ENCODE measurements at places on chromosomes 4 and X.

DNA sequence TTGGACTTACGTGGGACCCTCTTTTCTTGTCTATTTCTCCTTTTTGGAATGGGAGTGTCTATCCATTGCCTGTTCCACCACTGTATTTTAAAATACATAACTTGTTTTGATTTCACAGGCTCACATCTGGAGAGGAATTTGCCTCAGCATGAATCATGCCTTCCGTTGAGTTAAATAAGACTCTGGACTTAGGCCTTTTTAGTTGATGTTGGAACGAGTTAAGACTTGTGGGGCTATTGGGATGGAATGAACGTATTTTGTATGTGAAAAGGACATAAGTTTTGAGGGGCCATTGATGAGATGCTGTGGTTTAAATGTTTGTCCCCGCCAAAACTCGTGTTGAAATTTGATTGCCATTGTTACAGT lies 66.2 kb downstream of the BEX3 start:
- DNase-seq, result no peak

GRCh38 chrX:149365061-149365460 lies 140.0 kb downstream of the IDS start:
- no peak for DNase-seq

DNA sequence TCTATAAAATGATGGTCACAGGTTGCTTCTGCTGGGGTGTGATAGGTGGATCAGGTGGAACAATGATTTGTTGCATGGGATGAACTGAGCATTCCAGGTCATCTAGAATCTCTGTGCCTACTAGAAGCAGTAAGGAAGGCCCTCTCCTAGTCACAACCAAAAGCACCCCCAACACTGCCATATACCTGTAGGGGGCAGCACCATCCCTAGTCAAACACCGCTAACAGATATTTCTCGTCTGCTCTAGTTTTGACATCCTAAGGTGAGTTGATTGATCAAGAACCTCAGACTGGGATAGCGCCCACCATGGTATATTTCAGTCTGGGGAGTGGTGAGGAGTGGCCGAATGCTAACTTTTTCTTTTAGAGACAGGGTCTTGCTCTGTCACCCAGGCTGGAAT lies 160.2 kb downstream of the NHS start:
- DNase-seq, result peak; percentile 66

DNA sequence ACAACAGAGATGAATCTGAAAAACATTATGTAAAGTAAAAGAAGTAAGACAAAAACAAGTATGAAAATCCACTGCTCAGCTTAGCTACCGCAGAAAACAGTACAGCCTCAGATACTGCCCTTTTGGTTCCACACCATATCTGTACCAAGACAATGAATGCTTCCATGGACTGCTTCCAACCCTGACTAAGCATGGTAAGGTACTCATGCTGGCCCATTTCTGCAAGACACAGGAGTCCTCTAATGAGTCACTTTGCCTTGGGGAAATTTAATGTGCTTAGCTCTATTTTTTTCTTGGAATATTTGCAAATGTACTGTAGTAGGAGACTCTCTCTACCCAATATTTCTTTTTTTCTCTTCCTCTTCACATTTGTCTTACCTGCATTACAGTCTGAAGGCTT lies 931.7 kb upstream of the HS3ST1 start:
- DNase-seq, result no peak

- no peak for DNase-seq
Observed at GRCh38 chrX:47607091-47607490, 12.6 kb downstream of the SYN1 start.

DNA sequence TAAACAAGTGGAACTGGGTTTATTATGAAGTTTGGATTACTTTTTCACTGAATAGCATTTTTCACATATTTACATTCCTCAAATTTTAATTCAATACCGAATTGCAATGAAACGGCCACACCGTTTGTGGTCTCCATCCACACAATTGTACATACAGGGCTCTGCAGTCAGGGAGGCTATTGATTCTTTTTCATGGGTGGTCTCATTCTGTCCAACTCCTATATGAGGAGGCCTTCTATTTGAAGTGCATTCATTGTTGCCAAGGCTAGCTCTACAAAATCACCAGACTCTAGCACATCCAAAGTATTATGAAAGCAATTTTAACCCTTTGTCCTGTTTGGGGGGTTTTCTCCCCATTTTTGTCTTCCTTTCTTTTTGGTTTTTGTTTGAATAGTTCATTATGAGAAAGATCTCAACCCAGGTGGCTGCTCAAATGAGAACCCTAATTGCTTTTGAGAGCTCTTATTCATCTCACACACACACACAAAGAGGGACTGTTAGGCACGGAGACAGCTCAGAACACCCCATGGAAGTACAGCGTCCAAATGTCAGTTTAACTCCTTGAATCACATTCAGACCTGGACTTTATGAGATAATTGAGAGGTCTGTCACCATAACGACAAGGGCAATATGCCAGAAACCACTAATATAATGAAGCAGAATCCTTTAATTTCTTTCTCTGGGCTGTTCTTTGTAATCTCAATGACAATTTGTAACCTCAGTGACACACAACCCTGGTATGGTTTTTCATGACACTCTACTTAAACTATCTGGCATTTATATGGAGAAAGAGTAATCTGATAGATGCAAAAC lies 79.4 kb downstream of the NLGN4X start:
- no peak for DNase-seq

GRCh38 chr4:140703463-140703862 lies 52.7 kb downstream of the TBC1D9 start:
- no peak for DNase-seq

DNA sequence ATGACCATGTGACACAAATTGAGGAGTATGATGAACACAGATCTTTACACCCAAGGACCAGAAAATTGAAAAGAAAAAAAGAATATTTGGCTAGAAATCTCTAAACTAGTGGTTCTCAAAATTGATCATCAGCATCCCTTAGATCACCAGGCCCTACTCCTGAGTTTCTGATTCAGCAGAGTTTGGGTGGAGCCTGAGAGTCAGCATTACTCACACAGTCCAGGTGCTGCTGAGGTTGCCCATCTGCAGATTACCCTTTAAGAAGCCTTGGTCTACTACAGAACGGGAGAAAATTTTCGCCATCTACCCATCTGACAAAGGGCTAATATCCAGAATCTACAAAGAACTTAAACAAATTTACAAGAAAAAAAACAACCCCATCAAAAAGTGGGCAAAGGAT lies 182.8 kb downstream of the MOSPD2 start:
- no peak for DNase-seq

DNA sequence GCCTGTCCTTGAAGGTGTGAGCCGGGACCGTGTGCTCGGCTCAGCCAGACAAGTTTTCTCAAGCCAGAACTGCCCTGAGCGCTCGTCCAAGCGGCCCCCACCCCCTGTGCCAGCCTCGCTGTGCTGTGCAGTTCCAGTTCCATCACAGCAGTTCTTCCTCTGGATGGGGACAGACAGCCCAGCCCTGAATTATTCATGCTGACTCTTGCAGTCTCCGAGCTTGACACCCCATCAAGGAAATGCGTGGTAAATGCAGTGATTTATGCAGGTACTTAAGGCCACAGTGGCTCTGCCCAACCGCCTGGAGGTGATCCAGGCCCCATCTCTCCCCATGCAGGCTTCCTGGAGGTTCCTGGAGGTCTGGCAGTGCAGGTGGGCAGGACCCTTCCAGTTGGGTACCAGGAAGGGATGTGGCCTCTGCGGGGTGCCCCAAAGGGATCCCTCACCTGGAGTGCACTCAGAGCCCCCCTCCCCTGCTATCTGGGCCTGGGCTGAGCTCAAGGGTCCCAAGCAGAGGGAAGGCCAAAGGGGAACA lies 44.8 kb upstream of the HMX1 start:
- DNase-seq, result no peak

DNA sequence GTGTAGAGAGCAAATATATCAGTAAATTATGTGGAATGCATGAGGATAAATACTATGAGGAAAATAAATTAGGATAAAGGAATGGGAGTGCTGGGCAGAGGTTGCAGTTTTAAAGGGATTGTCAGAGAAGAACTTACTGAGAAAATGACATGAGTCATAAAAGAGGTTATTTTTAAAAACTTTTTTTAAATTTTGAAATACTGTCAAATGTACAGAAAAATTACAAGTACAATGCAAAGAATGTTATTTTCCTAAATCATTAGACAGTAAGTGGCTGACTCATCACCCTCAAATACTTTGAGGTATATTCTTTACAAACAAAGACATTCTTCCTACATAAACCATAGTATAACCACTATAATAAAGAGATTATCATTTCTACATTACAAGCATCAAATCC lies 29.8 kb upstream of the H2AZ1 start:
- no peak for DNase-seq

DNA sequence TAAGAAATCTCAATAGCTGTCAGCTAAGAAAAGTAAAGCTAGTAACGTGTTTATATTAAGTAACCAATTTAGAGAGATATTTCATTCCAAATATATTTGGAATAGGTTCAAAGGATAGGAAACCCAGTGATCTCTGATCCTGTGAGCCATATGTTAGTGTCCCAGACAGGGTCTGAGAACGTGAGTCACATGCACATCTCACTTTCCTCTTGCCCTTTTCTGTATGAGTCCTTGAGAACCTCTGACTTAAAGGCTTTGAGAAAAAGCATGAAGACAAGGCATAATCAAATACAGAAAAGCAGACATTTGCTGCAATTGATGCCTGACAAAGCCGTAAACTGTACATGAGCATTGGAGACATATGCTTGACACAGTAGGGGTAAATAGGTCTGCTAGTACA lies 655.1 kb upstream of the ADGRL3 start:
- no peak for DNase-seq

DNA sequence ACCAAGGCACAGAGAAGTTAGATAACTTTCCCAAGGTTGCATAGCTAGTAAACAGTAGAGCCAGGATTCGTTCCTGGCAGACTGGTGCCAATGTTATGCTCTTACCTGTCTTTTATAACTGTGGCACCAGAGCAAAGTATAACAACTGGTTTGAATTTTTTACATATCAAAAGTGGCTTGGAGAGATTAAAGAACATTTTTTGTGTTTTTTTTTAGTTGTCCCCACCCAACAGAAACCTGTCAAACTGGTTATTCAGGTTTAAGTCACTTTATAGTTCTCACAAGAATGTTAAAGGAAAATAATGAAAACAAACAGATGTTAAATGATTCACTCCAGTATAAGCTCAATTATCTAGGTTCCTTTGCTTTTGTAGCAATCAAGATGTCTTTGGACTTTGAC lies 15.6 kb upstream of the FAM47E start:
- DNase-seq, result no peak

DNA sequence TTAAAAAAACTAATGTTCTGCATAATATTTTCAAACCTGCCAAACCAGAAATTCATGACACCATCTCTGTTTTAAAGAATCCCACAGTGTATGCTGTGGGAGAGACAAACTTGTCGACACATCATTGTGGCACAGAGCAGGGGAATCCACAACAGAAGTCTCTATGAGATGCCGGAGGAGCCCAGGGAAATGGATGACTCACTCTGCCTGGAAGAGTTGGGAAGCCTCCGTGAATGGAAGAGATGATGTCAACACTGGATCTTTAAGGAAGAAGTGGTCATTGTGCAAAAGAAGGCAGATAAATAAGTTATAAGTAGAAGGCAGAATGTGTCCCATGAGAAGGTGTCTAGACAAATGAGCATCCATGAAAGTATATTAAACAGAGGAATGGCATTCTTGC lies 595.1 kb downstream of the RAB28 start:
- DNase-seq, result no peak

- DNase-seq, result no peak
Observed at GRCh38 chrX:773292-774025, 142.9 kb downstream of the SHOX start.

- no peak for DNase-seq
Observed at GRCh38 chrX:33840176-33840575, 291.9 kb downstream of the FAM47A start.

- peak; percentile 87 for DNase-seq
Observed at GRCh38 chrX:48021026-48021900, 14.5 kb downstream of the SPACA5 start.

GRCh38 chr4:17723648-17724047 lies 57.8 kb downstream of the FAM184B start:
- no peak for DNase-seq

DNA sequence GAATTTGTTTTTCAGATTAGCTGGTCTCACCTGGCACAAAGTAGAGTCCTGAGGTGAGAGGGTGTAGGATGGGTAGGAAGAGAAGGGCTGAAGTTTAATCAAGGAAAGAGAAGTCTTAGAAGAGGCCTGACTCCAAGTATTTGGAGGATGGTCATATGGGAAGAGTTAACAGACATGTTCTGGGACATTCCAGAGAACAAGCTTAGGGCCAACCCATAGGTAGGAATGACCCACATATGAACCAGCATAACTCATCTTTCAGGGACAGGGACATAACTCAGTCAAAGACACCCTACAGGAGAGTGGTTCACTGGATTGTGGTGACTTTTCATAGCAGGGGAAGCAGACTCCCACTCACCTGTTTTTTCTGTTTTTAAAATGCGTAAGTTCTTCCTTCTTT lies 27.9 kb upstream of the ANXA5 start:
- no peak for DNase-seq

- DNase-seq, result peak; percentile 64
Observed at GRCh38 chrX:40154853-40155588, 57.3 kb upstream of the BCOR start.

DNA sequence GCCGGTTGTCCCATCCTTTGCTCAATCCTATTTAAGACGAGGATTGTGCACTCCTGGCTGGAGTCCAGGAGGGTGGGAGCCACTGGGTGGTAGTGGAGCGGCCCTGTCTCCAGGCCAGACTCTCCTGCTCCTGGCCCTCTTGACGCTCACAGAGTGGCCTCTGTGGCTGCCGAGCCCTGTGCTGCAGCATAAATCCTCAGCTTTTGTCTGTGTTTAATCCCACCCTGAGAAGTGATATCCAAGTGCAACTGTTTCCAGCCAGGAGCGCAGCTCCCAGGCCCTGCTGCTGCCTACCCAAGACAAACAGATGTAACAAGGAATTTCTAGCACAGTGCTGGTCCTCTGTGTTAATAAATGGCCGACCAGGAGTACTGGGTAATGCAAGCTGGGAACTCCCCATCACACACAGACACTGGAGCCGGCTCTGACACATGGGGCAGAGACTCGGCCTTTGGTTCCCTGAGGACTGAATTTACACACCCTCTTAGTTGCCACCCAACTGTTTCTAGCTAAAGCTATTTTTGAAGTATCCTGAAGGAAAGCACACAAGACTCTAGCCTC lies 85.3 kb downstream of the GATB start:
- no peak for DNase-seq

GRCh38 chrX:53445977-53446376 lies 11.8 kb upstream of the HSD17B10 start:
- DNase-seq, result peak; percentile 49

DNA sequence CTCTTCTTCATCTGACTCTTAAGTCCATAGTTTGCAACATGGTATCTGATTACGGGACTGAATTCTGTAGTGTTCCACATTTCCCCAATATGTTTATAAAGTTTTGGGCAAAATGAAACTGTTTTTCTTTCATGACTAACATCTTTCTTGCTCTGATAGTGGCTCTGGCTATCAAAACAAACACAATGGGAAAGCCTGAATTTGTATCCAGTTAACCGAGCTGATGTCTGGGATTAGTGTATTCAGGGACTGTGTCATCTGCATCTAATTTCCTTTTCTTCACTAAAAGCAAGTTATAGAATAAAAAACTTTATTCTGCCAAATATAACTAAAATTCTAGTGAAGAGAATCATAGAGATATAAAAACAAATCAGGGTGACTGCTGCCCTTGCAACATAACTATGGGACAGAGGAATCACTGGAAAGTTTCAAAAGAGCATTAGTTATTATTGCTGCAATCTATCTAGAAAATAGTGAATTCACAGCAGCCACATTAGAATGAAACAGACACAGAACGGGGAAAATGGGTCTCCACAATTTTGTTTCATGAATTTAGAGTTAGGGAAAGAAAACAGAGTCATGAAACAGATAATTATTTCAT lies 61.3 kb downstream of the ANTXR2 start:
- DNase-seq, result no peak
